NCI-H510A (cell line): ENCODE measurements at places on chromosomes 5 and 9.

- no peak for DNase-seq
These were observed 248.6 kb upstream of the ANKRD55 start for GRCh38 chr5:56481428-56482357.

DNA sequence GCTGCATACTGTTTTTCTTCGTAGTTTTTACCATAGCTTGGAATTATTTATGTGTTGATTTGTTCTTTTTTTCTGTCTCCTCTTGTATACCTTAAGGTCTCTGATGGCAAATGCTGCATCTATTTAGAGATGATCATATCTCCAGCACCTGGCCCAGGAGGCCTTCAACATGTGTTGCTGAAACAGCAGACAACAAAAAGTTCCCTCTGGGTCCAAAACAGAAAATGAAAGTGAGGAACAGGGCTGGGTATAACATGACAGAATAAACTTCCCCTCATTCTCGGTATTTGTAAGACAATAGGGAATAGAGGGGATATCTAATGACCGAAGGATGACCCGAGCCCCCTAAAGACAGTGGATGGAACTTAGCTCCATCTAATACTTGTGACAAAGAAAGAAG lies 22.7 kb upstream of the PCSK1 start:
- no peak for DNase-seq

DNA sequence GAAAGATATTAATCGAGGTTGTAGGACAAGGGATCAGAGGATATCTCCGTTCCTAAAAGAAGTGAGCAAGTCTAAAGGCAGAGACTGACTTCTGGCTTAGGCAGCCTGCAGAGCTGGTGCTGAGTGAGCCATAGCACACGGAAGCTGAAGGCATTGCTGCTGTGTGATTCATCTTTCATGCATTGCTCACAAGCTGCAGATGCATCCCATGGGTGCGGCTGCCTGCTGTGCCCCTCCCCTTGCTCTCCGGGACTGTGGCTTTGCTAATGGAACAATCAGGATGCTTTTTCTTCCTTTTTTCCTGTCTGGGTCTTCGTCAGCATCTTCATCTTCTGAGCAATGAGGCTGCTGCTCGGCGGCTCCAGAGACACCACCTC lies 341.4 kb downstream of the DIRAS2 start:
- no peak for DNase-seq

GRCh38 chr9:34574571-34574970 lies 15.0 kb downstream of the CNTFR start:
- DNase-seq: no peak

GRCh38 chr9:124239249-124240073 lies 18.3 kb upstream of the NEK6 start:
- DNase-seq: no peak

GRCh38 chr9:1870915-1871314 lies 144.2 kb upstream of the SMARCA2 start:
- no peak for DNase-seq

DNA sequence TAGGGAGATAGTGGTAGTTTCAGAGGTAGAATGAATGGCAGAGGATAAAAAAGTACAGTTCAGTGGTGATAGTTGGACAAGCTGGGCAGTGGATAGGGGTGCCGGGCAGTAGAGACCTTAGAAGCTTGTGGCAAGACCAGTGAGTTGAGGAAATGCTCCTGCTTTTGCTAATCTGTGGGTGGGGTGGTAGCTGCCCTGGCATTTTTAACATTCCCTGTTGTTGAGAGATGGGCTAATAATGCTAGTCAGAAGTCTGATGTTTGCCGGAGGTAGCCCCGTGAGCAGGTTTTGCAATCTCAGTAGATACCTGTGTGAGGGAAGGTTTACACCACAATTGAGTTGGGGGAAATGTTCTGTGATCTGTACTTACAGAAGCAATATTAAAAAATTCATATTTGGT lies 91.1 kb downstream of the TRIO start:
- DNase-seq: no peak

- DNase-seq: no peak
These were observed 53.3 kb downstream of the MCCC2 start for GRCh38 chr5:71640408-71640807.
